Activated CD4-positive, CD25-positive, alpha-beta regulatory T cell (primary cell): ENCODE measurements at places on chromosomes 16 and 17.

GRCh38 chr17:80337195-80337895, 76.7 kb downstream of the RNF213 start:
- no peak for DNase-seq

DNA sequence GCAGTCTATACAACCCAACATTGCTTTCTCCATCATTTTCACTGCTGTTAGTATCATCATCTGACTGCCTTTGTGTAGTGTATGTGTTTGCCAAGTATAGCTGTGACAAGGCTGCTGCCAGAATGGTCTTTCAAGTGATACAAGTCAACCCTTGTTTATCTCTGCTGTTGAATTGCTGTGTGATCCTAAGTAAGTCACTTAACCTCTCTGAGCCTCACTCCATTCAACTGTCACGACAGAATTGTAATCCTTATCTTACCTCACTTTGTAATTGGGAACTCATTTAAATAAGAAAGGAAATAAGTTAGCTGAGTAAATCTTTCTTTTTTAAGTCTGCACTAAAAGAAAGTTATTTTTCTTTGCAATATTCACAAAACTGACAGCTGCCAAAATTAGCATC, 340.6 kb downstream of the CA10 start:
- DNase-seq, result no peak

DNA sequence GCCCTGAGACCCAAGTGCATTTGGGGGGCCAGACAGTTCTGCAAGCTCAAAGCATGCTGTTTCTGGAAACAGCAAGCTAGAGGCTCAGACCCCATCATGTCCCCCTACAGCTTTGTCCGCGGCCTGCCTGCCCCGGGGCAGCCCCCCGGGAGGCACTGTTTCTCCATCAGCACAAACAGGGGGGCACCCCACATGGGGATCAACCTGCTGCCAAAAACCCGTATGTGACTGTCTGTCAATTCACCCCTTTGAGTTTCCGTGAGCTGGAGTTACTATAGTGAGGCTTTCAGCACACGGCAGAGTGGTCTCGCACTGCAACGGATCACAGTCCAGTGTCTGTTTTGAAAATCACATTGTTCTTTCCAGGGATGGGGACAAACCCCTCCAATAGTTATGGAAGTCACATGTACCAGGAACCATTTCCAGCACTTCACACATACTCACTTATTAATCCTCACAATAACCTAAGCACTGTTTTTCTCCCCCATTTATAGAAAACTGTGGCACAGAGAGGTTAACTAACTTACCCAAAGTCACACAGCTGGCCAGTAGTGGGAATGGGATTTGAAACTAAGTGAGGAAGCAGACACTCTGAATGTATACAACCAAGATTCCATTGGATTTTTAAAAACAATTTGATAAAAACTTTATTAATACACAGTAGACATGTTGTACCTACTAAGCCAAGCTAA, 269.0 kb downstream of the C16orf95 start:
- no peak for DNase-seq

- DNase-seq, result no peak
Observed at GRCh38 chr16:8489580-8489979, 100.7 kb downstream of the TMEM114 start.

DNA sequence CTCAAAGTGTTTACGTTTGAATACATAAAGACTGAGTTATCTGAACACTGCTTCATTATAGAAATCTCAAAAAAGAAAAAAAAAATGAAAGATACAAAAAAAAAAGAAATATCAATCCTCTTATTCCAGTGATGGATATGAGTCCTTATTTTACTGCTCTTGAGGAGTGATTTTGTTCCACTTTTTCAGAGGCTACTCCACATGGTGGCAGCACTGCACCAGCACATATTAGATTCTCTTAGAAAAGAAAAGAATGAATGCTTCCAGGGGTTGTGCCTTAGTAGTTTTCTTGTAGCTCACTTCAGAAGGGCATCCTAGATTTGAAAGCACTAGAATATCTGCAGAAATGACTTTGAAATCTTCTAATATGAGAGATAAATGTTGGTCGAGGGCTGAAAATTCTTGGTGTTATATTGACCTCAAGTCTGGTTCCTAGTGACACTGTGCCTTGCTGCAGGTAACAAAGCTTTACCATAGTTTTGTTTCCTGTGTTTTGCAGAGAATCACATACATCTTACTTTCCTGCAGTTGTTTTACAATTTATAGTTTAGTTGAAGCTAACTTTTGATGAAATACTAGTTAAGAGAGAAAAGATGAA, 25.9 kb downstream of the AP2B1 start:
- DNase-seq, result no peak

DNA sequence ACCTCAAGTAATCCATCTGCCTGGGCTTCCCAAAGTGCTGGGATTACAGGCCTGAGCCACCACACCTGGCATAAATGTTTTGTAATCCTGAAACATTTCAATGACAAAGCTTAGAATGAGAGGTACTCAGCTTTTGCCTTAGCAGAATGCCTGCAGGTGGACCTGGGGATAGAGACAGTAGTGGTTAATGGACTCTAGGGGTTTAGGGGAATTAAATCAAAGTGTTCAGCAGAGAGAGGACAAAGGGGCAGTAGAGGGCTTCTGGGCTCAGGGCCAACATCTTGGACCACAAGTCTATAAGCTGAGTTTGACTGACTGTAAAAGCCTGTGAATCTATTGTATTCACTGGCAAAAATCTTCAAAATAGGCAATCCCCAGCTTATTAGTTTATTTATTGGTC, 36.0 kb upstream of the MED13 start:
- no peak for DNase-seq

DNA sequence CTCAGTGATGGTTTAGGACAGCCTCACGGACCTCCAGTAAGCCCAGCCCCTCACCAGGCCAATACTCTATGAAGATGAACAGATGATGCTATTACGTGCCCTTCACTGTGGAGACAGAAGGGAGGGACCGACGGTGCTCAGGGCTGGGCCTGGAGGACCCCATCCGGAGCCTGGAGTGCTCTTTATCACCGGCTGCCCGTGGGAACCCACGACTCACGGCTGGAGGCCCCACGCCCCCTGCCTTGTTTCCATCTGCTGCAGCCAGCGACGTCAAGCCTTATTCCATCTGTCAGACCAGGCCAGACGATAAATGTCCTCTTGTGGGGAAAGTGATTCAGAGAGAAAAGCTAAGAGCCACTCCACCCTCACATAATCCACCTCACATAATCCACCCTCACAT, 4.0 kb upstream of the TIMM22 start:
- DNase-seq, result no peak

- no peak for DNase-seq
Observed at GRCh38 chr17:62052765-62053338, 12.2 kb downstream of the MED13 start.

- DNase-seq, result no peak
Observed at GRCh38 chr16:79632289-79632688, 31.8 kb upstream of the MAF start.

- no peak for DNase-seq
Observed at GRCh38 chr16:26645614-26646013, 421.1 kb upstream of the C16orf82 start.

DNA sequence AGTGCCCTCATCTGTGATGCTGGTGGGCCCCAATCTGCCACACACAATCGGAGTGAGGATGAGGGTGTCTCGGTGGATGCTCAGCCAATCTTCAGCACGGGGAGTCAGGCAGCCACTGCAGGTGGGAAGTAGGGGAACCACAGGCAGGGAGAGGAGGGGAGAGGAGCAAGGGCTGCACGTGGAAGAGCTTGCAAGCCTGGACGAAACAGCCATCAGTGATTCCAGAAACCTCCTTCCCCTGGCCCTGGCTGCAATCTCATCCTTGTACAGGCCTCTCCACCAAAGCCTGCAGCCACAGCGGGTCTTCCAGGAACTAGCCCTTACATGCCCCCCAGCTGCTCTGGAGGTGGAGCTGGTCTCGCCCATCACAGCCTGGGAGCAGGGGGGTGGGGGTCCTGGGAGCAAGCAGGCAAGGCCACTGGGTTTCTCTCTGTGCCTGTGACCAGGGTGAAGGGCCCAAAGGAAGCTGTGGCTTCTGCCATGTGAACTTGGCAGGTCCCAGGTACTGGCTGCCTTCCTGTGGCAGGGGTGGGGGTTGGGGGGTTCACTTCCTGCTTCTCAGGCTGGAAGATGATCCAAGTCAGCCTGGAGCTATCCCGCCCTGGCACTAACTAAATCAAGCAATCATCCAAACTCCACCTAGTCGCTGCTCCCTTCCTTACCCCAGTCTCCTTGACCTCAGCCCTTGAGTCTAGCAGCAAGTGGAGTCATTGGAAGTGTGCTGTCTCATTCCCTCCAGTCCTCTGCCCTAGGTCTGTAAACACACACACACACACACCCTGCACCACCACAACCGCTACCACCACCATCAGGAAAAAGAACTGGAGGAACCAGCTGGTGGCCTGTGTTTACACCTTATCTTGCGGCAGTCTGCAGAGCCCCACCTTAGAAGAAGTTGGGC, 29.4 kb upstream of the MLKL start:
- no peak for DNase-seq

GRCh38 chr16:27390151-27390550, 11.8 kb upstream of the IL21R start:
- no peak for DNase-seq

- no peak for DNase-seq
Observed at GRCh38 chr16:64478252-64478906, 643.5 kb downstream of the CDH11 start.

DNA sequence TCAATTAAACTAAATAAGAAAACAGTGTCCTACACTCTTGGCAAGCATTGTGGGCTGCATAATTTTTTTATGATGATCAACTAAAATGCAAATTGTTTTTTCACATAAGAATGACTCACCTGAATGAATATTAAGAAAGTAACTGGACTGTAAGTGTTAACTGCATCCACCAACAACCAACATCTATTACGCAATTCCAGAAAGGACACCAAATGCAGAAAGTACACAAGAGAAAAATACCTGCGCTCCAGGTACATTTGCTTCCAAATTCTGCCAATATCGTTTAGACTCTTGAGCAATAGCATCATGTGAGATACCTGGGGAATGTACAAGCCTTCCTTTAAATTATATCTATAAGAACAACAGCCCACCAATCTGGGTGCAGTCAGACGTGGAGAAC, 19.8 kb upstream of the TXNDC11 start:
- DNase-seq, result no peak

DNA sequence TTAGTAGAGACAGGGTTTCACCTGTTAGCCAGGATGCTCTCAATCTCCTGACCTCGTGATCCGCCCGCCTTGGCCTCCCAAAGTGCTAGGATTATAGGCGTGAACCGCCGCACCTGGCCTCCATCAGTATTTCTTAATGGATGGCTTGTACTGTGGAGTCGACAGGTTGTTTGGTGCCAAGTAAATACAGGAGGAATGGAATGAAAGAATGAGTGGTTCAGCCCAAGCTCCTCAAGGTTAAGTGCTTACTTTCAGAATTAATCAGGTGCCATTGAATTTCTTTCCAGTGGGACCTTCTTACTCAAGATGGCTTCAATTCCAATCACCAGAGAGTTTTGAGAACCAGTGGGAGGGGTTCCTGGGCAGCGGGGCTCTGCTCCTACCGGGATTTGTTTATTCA, 25.0 kb downstream of the ALOX15 start:
- no peak for DNase-seq

DNA sequence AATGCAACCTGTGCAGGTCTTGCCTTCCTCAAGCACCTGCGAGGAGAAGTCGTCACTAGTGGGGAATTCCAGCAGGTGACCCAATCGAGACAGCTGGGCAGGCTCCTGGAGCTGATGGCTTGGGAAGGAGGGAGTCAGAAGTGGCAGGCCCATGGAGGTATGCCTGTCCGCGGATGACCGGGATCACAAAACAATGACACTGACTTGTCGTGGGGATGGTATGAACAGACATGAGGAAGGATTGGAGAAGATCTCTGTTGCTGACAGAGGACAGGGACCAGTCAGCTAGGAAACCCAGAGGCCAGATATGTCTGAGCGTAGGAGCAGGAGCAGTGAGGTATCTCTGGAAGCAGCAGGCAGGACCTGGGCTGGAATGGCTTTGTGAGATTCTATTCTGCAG, 233.3 kb downstream of the SOX9 start:
- no peak for DNase-seq
